ENCODE measurements at places on chromosomes 12 and 14.

DNA sequence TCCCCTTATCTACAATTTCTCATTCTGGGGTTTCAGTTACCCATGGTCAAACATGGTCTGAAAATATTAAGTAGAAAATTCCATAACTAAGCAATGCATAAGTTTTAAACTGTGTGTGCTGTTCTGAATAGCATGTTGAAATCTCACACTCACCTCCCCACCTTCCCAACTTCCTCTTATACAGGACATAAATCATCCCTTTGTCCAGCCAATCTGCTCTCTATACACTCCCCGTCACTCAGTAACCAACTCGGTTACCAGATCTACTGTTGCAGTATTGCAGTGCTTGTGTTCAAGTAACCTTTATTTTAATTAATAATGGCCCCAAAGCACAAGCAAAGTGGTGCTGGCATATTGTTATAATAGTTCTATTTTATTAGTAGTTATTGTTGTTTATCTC, 420.5 kb downstream of the GXYLT1 start:
- no peak for DNase-seq

DNA sequence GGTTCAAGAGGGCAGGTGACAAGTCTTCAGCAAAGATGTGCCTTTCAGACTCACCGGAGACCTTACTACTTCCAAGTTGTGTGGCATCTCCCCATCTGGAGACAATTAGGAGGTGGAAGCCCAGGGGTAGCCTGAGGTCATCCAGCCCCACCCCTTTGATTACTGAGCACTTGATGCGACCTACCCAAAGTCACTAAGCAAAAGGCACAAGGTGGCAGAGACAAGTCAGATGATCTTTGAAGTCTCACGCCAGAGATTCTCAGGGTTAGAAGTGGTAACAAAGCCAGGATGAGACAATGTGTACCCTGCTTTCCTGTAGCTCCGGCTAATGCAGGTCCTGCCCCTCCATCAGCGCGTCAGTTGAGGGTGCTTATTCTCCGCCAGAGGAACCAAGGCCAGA, 1.4 kb upstream of the FOXN3 start:
- DNase-seq = no peak

DNA sequence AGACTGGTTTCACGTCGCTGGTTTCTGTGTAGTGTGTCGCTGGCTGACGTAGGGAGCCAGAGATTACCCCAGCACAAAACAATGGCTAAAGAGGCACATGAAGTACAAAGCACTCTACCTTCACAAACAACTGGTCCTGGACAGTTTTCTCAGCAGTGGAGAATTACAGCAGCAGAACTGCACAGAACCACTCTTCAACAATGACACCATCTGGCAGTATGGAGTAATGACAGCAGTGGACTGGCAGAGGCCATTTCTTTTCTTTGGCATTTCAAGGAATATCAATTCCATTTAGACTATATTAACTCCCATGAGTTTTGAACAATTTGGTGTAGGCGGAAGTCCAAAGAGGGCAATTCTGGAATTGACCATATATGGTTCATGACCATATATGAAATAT, 1074.1 kb downstream of the AACS start:
- no peak for DNase-seq

- DNase-seq = no peak
These were observed 65.1 kb upstream of the SLCO1B1 start for GRCh38 chr12:21065845-21066244.

GRCh38 chr12:105738051-105738450, 400.7 kb downstream of the NUAK1 start:
- no peak for DNase-seq

- no peak for DNase-seq
These were observed 16.2 kb upstream of the PLEKHG3 start for GRCh38 chr14:64688031-64688430.

DNA sequence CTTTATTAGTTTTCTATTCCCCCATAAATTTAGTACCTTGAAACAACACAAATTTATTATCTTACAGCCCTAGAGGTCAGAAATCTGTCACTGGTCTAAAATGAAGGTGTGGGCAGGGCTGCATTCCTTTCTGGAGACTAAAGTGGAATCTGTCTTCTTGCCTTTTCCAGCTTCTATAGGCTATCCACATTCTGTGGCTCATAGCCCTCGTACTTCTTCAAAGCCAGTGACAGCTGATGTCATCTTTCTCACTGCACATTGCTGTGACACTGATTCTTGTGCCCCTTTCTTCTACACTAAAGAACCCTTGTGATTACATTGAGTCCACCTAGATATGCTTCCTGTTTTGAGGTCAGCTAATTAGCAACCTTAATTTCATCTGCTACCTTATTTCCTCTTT, 23.2 kb upstream of the DCN start:
- DNase-seq = no peak

GRCh38 chr12:20374795-20375194, 6.5 kb downstream of the PDE3A start:
- DNase-seq = no peak

DNA sequence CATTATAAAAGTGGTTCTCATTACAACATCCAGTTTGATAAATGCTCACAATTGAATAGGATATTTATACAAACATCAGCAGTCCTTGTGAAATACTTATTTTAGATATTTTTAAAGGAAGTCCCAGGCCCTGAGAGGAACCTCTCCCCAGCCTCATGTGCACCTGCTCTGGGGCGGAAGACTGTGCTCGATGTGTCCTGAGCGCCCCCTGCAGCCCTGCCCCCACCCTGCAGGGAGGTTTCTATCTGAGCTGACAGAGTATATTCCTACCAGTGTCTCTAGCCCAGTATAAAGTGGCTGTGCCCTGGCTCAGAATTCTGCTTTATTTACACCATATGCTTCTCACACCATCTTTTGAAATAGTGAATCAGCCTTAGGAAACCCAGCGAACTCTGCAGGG, 1349.1 kb downstream of the TMEM121 start:
- no peak for DNase-seq

GRCh38 chr12:50537538-50537919, 32.7 kb downstream of the DIP2B start:
- DNase-seq = peak; percentile 93

DNA sequence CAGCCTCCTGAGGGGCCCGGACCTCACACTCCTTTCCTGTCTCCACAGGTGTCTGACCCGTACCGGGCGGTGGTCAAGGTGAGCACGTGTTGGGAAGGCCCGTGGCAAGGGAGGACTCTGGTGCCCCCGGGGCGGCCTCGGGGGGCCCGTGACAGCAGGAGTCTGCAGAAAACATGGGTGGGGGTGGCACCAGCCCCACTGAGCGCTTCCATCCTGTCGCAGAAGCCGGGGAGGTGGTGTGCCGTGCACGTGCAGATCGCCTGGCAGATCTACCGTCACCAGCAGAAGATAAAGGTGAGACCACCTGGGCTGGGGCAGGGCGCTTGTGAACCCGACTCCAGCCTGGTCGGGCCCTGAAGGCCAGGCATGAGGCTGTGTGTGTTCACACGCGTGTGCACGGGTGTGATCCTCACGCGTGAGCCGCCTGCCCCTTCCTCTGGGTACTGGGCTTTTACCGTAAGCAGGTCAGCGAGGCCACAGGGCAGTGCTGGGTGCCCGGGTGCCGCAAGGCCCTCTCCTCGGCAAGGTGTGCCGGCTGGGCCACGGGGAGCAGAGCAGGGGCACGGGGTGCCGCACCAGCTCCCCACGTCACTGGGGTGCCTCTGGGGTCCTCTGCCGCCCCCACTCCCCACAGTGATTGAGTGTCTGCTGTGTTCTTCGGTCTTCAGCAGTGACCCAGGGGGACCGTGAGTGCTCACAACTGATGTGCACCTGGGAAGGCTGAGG, 35.9 kb downstream of the LRCOL1 start:
- DNase-seq = no peak

DNA sequence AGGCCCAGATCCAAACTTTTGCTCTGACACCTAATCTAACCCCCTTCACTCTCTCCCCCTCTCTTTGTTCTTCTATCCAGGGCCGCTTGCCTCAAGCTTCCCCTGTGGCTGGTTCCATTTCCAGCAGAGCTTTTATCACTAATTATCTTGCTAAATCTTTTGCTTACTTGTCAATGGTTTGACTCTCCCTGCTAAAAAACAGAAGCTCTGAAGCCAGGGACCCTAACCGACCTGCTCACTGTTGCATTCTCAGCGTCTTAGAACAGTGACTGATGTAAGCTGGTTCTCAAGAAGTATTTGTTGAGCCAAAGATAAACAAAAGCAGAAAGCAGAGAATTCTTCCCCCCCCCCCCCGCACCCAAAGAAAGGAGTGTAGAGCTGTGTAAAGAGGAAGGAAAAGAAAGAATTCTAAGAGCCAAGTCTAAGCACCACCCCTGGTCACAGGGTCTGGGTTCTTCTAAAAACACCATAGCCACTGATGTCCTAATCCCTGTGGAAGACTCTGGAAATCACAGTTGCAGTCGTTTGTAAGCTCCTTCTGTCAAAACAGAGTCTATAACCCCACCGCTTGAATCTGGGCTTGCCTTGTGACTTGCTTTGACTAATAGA, 385.8 kb downstream of the MED13L start:
- no peak for DNase-seq

DNA sequence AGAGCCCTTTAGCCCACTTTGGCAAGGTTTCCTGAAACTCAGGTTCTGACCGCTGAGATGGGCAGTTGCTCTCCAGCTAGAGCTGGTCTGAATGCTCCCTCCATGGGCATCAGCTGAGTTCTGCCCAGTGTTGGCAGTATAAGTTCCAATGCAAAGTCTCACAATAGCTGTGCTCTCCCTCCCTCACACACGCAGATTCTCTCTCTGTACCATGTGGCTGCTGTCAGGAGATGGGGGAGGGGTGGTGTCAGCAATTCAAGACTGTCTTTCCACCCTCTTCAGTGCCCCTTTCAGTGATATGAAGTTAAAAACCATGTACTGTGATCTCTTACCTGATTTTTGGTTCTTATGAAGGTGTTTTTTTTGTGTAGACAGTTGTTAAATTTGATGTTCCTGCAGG, 164.3 kb upstream of the PLEKHA5 start:
- DNase-seq = no peak

GRCh38 chr14:95195031-95195430, 37.7 kb upstream of the DICER1 start:
- no peak for DNase-seq

DNA sequence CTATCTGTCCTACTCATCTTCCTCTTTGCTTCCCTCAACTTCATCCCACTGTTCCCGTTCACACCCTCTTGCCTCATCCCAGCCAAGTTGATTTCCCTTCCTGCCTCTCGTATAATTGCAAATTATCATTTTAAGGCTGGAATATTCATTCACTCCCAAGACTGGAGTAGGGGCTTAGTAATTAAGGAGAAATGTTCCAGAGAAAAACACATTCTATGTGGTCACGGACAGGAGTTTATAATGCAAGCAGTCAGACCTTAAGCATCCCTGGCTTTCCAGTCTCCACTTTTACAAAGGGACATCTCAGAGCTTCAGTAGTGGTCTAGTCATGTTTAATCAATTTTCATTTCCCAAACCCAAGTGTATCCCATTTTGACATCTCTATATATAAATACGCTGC, 54.9 kb downstream of the TMEM132D start:
- no peak for DNase-seq

- no peak for DNase-seq
These were observed 116.7 kb upstream of the FOXN3 start for GRCh38 chr14:89533766-89534165.

- DNase-seq = no peak
These were observed 1.8 kb downstream of the PSME1 start for GRCh38 chr14:24137529-24138395.

- no peak for DNase-seq
These were observed 23.0 kb upstream of the TBK1 start for GRCh38 chr12:64428956-64429355.

- no peak for DNase-seq
These were observed 7.6 kb downstream of the DLK1 start for GRCh38 chr14:100734031-100734990.

DNA sequence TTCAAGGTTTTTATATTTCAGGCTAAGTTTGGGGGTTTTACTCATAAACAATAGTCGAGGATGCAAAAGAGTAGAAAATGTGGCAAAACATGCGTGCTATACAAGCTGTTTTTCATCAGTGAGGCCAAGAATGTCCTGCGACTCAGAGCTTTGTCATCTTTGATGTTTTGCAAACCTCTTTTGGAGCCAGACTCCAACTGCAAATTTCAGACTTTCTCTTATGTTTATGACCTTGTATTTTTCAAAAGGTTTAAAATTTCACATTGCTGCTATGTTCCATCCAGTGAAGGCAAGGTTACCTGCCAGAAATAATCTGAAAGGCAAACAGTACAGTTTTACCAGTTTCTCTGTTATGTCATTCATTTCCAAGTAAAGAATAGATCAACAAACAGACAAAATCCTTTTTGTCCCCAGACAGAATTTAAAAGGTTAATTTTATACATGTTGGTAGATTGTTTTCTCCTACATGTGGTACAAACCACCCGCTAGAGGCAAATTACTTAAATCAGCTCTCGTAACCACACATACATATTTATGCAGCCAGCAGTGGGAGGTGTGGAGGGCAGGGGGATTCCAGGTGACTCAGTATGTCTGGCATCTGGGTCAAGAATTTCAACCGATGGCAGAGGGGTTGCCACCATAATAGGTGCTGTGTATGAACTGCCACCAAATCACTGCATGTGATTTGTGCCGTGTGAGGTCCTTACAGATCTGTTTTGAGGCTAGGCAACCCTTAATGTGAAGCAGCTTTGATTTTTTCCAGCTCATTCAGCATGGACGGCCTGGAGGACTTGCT, 119.8 kb upstream of the CPM start:
- no peak for DNase-seq

DNA sequence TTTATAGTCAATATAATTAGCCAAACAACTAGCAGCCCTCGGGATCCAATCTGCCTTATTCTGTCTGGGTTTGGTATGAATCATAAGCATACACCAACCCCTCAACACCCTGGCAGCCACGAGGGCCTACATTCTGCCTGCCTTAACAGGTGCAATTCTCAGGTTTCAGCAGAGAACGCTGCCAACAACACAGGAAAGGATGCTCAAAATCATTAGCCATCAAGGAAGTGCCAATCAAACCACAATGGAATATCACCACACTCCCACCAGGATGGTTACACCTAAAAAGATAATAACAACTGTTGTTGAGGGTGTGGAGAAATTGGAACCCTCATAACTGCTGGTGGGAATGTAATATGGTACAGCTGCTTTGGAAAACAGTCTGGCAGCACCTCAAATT, 122.8 kb downstream of the TTC7B start:
- peak; percentile 70 for DNase-seq

DNA sequence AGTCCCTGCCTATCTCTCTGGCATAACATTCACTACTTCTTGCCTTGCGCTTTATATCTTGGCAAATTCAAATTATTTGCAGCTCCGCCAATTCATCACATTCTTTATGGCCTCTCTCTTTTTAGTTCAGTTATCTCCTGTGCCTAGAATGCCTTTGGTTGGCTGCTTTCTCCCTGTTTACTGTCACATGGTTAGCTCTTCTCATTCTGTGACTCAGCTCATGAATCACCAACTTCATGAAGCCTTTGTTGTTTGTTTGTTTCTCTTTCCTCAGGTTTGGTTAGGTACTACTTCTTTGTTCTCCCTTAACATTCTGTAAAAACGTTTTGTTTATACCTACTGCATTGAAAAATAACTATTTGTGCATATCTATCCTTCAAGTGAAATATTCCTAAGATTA, 376.5 kb upstream of the GARIN6 start:
- no peak for DNase-seq

DNA sequence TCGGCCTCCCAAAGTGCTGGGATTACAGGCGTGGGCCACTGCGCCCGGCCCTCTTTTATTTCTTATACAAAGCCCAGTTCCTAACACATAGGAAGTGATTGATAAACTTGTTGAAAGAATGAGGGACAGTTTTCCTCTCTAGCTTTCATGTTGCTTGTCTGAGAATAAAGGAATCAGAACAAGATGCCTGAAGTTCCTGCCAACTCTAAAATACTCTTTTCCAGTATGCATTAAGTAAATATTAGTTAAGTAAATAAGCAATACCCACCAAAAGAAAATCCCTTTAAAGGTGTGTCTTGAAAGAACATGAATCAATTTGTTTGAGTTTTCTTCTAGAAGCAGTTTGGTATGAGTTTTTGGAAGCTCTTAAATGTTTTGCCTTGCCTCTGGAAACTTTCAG, 24.4 kb upstream of the CD27 start:
- DNase-seq = no peak
